GM20000 (cell line): ENCODE measurements at places on chromosomes 2 and 18.

DNA sequence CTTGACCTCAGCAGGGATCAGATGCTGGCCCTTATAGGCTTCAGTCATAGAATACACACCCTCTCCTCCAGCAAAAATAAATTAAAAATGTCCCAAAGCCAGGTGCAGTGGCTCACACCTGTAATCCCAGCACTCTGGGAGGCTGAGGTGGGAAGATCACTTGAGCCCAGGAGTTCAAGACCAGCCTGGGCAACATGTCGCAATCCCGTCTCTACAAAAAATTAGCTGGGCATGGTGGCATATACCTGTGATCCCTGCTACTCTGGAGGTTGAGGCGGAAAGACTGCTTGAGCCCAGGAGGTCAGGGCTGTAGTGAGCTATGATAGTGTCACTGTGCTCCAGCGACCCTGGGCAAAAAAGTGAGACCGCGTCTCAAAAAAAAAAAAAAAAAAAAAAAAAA is 4.8 kb downstream of the ITPRIPL1 start:
- DNase-seq: no peak

DNA sequence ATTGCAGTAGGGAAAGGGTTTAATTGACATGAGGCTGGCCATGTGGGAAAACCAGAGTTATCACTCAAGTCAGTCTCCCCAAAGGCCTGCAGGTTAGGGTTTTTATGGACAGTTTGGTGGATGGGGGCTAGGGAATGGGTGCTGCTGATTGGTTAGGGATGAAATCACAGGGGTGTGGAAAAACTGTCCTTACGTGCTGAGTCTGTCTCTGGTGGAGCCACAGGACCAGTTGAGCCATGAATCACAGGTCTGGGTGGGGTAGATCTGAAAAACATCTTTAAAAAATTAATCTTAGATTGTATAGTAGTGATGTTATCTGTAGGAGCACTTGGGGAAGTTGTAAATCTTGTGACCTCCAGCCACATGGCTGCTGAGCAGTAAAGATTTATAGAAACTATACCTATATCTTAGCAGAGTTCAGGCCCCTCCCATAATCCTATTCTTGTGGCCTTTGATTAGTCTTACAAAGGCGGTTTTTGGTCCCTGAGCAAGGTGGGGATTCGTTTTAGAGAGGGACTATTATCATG is 139.6 kb downstream of the COMMD1 start:
- no peak for DNase-seq

GRCh38 chr2:146730882-146731281 is 1113.9 kb upstream of the ACVR2A start:
- no peak for DNase-seq

GRCh38 chr18:50558157-50558556 is 1.7 kb upstream of the MAPK4 start:
- no peak for DNase-seq

DNA sequence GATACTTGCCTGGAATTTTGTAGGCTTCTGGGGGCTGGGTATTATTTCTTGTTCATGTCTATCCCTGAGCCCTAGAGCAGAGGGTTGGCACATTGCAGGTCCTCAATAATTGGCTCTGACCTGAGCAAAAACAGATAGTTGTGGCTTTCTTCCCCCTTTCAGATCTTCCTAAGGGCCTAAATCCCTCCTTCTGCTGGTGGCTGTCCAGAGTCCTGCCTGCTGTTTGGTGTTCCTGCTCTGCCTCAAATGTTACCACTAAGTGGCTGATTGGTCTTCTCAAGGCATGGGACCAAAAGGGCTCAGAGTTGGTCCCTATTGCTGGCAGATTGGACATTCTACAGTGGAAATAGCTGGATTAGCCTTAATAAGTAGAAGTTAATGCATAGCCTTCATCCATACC is 1.1 kb upstream of the CRYGB start:
- no peak for DNase-seq

DNA sequence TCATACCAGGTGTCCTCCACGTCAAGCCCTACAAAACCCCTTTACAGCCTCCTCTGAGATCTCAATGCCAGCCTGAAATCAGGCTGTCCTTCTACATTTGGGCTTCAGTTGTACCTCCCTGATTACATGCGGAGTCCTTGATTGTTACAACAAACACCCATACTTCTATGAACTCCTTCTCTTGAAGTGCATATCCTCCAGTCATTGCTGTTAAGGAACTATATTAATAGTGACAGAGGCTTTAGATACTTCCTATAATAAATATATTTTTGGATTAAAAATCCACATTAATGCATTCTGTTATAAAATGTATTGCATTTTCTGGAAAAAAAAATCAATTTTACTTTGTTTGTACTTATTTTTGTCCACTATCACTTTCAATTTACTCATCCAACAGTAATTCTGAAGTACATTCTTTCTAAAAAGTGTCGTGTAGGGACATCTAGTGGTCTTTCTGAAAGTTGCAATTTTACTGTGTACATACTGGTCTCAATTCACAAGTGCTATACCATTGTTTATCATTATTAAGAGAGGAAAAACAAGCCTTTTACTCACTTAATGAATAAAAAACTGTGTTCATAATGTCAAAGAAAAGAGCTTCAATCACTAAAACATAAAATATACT is 316.4 kb downstream of the DSEL start:
- peak; percentile 26 for DNase-seq

DNA sequence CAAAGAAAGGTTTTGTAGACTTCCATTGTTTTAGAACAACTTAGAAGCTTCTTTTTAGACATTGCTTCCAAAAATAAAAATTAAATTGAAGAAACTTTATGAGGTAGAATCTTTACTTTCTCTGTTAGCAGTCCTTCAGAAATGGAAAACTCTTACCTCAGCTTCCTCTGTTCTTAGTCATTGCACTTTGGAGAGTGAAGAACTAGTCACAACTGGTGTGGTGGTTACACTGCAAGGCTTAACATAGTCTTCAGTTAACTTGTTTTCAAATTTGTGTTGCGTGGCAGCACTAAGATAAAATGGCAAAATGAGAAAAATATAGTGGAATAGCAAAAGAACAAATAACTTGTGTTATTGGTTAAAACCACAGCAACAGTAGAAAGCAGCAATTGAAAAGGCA is 332.6 kb downstream of the KIAA1328 start:
- no peak for DNase-seq

DNA sequence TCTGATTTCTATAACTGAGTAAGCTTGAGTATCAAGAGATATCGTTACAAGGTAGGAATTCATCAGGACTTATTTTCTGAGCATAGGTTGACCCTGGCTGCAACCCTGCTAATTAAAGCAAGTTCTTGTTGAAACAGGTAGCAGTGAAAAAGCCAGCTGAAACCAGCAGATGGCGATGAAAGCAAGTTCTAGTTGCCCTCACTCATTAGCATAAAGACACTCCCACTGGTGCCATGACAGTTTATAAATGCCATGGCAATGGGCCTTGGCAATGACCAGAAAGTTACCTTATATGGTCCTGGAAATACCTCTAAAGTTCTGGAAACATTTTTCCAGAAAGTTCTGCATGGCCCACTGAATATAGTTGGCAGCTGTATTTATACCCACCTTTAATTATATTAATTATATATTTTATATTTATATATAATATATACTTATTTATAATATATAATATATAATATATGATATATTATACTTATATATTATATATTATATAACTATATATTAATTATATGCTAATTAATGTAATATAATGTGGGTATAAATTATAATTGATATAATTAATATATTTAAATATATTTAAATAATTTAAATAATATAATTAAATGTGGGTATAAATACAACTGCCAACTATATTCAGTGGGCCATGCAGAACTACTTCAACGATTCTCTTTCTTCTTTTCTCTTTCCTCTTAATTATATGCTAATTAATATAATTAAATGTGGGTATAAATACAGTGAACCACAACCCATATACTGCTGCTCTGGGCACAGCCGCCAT is 188.0 kb downstream of the CDH7 start:
- no peak for DNase-seq

GRCh38 chr18:63677500-63678225 is 16.0 kb upstream of the SERPINB3 start:
- DNase-seq: no peak

GRCh38 chr2:59233448-59233847 is 992.3 kb upstream of the FANCL start:
- DNase-seq: no peak
